ENCODE measurements at places on chromosomes 4 and X. TPM values are rescaled to one million over a fixed set of nuclear protein-coding genes. Genes with fewer than 3 reads are reported as not detected.
A peak's percentile ranks its signal among the peaks of the same experiment; 100 is the strongest.

Gene ZNF280C
- 5.6 TPM for total RNA-seq

DNA sequence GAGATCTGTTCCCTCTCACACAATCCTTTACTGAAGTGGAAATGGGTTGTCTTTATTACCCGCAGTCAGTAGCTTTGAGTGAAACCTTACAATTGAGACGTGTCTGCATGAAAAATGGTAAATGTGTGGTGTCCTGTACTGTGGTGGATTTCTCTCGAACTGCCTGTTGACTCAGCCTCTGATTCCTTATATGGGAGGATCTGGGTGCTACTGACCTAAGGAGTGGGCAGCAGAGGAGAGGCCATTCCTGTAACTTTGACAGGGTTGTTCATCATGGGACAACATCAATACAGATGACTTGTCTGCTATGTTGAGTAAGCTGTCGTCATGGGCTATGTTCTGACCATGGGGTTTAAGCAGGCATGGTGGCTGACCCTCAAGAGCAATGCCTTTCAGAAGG is 159.6 kb upstream of the WDR1 start:
- no peaks in the 10 kb centered on the region for H3K36me3 ChIP-seq
- no peak overlapping the region for H3K4me3 ChIP-seq
- H3K27me3 ChIP-seq: no peaks in the 10 kb centered on the region
- no peaks in the 10 kb centered on the region for H3K4me1 ChIP-seq
- DNase-seq: no peak

- no peak for DNase-seq
- peaks cover 52% of the 10 kb centered on the region for H3K36me3 ChIP-seq
- H3K27me3 ChIP-seq: no peaks in the 10 kb centered on the region
- peaks cover 6% of the 10 kb centered on the region for H3K4me1 ChIP-seq
- H3K4me3 ChIP-seq: no peak overlapping the region
Measured at GRCh38 chrX:118396113-118396512, 50.2 kb downstream of the WDR44 start.

GRCh38 chr4:63814171-63814964 is 594.9 kb downstream of the TECRL start:
- H3K27me3 ChIP-seq: no peaks in the 10 kb centered on the region
- no peaks in the 10 kb centered on the region for H3K4me1 ChIP-seq
- no peak overlapping the region for H3K4me3 ChIP-seq
- H3K36me3 ChIP-seq: no peaks in the 10 kb centered on the region
- DNase-seq: no peak

- peak overlapping the region; percentile 51 for H3K4me3 ChIP-seq
- no peak for DNase-seq
- H3K27ac ChIP-seq: peak overlapping the region; percentile 91
- H3K27me3 ChIP-seq: no peaks in the 10 kb centered on the region
- H3K36me3 ChIP-seq: no peaks in the 10 kb centered on the region
Measured at GRCh38 chrX:10615931-10616774, 4.2 kb downstream of the MID1 start.

- no peak overlapping the region for H3K4me3 ChIP-seq
- DNase-seq: no peak
- no peaks in the 10 kb centered on the region for H3K27me3 ChIP-seq
- no peaks in the 10 kb centered on the region for H3K36me3 ChIP-seq
- no peaks in the 10 kb centered on the region for H3K4me1 ChIP-seq
Measured at GRCh38 chr4:104472766-104473165, 21.9 kb downstream of the CXXC4 start.

GRCh38 chrX:115892787-115893671 is 277.5 kb upstream of the AGTR2 start:
- H3K4me1 ChIP-seq: no peaks in the 10 kb centered on the region
- no peak overlapping the region for H3K4me3 ChIP-seq
- peak; percentile 74 for DNase-seq
- H3K27ac ChIP-seq: no peak overlapping the region

- DNase-seq: no peak
- no peaks in the 10 kb centered on the region for H3K36me3 ChIP-seq
- H3K4me1 ChIP-seq: no peaks in the 10 kb centered on the region
- H3K27ac ChIP-seq: no peak overlapping the region
Measured at GRCh38 chr4:142874684-142875083, 28.6 kb upstream of the INPP4B start.

GRCh38 chrX:52507331-52507730 is 9.5 kb downstream of the XAGE1B start:
- H3K4me1 ChIP-seq: no peaks in the 10 kb centered on the region
- no peaks in the 10 kb centered on the region for H3K27me3 ChIP-seq
- no peak overlapping the region for H3K27ac ChIP-seq
- no peak for DNase-seq

Measured in osteocyte (in vitro differentiated cells).